AG20443 (cell line): ENCODE measurements at places on chromosomes 16 and 17.

DNA sequence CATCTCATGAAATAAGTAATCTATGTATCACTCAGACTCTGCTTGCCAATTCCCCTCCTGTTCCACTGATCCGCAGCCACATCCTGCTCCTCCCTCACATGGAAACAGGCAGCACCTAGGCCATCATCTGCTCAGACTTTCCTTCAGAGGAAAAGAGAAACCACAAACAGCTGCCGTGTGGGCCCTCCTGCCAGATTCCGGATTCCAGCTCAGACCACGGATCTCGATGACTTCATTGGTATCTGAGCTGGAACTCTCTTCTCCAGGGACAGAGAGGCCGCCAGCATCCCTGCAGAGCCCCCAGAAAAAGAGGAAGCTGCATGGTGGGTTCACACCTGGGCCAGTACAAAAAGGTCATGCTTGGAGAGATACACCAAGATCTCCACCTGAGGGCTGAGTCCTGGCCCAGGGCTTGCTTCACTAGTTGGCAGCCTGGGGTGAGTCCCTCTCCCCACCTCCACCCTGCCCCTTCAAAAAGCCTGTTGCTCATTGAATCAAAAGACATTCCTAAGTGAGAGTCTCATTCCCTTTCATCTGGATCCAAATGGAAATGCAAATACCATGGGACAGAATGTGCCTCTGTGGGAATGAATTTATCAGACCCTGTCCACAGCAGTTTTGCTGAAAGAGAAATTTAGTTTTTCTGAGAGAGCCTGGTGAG, 47.2 kb downstream of the HOXB1 start:
- DNase-seq = peak; percentile 90

DNA sequence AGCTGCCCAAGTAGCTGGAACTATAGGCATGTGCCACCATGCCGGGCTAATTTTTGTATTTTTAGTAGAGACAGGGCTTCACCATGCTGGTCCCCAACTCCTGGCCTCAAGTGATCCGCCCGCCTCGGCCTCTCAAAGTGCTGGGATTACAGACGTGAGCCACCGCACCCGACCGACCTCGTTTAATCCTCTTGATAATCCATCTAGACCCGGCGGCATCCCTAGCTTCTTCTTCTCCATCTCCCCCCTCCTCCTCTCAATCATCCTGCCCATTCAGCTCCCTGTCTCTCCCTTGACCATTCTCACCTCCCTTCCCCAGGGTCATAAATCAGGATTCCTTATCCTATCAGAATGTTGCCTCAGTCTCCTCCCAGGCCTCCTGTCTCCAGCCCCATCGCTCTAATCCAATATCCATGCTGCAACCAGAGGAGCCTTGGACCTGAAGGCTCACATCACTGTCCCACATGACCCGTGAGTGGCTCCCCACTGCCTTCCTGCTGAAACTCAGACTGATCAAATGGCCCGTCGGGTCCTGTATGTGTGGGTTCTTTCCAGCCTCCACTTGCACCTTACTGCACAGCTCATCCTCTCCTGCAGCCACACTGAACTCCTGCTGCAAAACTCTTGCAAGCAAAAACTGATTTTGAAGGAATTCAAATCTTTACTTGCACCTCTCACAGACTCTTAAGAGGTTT, 74.1 kb upstream of the CDH5 start:
- DNase-seq = no peak

DNA sequence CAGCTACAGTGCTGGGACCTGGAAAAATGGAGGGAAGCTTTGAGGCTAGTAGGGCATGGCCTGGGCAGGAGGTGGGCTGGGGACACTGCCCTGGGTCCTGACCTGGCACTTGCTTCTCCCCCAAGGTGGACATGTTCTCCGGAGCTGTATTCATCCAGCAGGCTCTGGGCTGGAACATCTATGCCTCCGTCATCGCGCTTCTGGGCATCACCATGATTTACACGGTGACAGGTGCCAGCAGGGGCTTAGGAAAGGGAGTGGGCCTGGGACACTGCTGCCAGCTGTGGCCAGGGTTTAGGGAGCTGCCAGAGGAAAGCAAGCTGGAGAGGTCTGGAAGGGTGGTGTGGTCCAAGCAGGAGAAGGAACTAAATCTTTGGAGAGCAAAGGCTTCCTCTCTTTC, 3.1 kb downstream of the SLC5A2 start:
- no peak for DNase-seq

DNA sequence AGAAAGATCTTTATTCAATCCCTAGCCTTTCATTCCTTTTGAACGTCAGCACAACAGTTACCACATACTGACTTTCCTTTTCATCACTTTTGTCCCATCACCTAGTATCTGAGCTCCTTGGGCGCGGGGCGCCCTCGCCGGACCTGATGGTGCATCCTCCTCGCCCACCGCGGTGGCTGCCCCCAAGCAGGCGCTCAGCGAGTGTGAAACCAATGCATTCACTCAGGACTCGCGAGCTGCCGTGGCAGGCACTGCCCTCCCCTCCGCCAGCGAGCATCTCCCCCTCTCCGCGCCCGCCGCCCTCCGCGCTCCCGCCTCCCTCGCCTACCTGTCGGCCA, 756 bp downstream of the KLHL11 start:
- DNase-seq = no peak

GRCh38 chr17:46869975-46870803, 18.8 kb downstream of the WNT9B start:
- DNase-seq = no peak

GRCh38 chr17:50272711-50273653, 1.3 kb upstream of the TMEM92 start:
- DNase-seq = peak; percentile 85
